ENCODE measurements at places on chromosomes 1 and 21.

GRCh38 chr1:44860891-44861425, 17.9 kb upstream of the PTCH2 start:
- DNase-seq = no peak

GRCh38 chr1:222535455-222535854, 12.4 kb downstream of the HHIPL2 start:
- DNase-seq = no peak

- DNase-seq = no peak
Observed at GRCh38 chr1:6627841-6628545, 3.3 kb downstream of the THAP3 start.

DNA sequence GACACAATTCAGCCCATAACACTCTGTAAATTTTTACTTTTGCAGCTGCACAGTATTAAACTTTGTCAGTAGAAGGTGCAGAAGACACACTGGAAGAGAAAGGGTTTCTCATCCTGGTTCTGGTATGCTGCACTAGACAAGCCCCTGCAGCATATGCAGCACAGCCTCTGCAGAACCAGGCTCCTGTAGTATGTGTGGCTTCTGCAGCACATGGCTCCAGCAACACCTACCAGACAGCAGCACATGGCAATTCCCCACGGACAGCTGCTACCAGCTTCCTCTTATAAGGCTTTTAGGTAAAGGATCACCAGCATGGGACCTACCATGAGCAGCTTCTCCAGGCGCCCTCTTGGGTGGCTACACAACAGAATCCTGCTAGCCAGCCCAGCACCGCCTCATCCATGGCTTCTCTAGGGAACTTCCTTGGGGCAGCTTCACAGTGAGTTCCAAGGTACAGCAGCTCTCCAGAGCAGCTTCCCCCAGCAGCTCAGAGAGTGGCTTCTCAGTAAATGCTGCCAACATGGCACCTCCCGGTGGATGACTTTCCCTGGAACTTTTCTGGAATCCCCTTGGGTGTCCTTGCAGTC, 534.4 kb upstream of the CXADR start:
- DNase-seq = no peak

- DNase-seq = peak; percentile 17
Observed at GRCh38 chr1:75985827-75986226, 53.6 kb upstream of the ASB17 start.

DNA sequence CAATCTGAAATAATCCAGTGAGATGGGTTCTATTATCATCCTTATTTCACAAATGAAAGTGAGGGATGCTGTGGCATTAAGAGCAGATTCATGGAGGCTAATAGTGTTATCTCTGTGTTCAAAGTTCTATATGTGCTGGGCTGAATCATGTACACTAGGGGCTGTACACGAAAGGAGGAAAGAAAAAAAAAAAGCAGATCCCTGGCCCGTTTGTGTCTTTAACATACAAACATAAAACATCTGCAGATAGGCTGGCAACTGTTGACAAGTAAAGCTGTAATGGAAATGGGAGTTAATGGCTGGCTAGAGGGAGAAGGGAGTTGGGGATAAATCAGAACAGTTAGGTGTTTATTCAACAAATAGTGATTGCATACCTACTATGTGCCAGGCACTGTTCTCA, 3.1 kb downstream of the WNT2B start:
- DNase-seq = no peak

- no peak for DNase-seq
Observed at GRCh38 chr1:94084085-94084484, 36.9 kb downstream of the ABCA4 start.

GRCh38 chr1:11387829-11388228, 91.1 kb upstream of the DISP3 start:
- DNase-seq = no peak

DNA sequence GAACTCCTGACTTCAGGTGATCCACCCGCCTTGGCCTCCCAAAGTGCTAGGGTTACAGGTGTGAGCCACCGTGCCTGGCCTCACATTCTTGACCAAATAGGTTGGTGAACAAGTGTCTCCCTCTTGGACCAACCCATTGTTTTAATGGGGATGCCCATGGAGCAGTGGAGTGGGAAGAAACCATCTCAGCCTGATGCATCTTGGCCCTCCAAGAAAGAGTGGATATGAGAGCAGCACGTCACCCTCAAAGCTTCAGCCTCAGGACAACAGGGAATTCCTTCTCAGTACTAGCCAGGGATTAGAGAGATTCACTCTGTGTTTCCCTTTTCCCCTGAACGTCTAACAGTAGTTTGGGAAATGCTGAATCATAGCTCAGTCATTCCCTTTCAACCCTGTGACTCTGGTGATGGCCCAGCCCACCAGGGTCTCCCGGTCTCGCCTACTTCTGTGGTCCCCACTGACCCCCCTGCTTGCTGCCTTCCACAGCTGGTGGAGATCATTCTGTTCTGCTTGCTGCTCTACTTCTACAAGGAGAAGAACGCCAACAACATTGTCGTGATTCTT, 37.4 kb downstream of the NIPAL3 start:
- DNase-seq = no peak

- DNase-seq = peak; percentile 75
Observed at GRCh38 chr1:21534674-21535378, 25.6 kb downstream of the ALPL start.

GRCh38 chr21:16419188-16419921, 689.6 kb downstream of the USP25 start:
- peak; percentile 97 for DNase-seq

DNA sequence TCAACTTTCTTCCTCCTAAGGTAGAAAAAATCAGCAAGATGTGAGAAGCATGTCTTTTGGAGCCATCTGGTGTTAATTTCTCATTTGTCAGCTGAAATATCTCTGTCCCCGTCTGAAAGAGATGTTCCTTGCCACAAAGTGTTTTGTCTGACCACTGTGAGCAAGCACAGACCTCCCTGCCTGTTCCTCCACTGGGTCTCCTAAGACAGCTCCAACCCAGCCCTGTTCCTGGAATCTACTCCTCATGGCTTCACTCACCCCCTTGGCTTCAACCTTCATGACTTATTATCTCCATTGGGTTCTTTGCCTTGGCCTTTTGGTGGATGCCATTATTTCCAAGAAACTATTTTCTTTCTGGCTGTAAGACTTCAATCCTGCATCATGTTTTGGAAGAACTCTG, 65.7 kb upstream of the CACHD1 start:
- no peak for DNase-seq

DNA sequence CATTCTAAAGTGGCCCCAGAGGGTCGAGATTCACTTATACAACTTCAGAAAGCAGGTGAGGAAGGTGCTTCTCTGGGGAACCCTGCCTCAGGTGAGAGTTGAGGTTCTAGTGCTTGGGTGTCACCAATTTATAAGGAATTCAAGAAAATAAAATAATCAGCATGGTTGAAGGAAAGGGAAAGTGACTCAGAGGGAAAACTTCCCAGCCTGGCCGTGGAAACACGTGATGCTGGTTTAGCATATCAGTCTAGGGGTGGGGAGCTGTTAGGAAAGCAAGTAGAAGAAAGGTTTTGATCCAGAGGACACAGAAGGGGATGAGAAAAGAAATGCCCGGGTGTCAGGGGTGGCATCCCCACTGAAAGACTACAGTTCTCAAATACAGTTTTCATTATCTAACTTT, 37.7 kb upstream of the TMEM125 start:
- peak; percentile 64 for DNase-seq

DNA sequence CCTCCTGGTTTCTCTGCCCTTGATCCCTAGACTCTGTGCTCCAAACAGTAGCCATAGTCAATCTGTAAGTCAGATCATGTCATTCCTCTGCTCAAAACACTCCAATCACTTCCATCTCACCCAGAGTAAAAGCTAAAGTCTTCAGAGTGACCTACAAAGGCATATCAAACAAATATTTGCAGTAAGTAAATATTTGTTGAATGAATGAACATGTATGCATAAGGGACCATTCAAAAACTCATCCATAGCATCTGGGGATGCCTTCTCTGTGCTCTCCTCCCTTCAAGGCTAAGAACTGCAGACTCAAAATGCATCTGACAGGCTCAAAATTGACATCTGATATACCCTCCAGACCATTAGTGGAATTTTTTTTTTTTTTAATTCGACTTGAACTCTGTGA, 18.1 kb upstream of the AK5 start:
- DNase-seq = no peak

DNA sequence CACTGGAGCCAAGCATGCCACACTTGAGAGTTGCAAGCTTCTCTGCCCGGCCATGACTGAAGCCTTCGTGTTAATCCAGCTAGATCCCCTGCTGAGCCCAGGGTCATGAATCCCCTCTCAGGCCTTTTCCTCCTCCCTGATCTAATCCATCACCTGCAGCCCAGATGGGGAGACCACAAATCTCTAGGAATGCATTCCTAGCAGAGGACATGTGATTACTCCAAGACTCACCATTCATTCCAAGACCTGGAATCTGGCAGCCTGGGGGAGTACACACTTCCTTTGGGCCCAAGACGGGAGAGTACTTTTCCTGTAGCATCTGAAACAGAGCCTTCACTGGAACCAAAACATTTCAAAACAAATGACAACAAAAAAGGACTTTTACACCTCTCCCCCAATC, 269.3 kb upstream of the NFIA start:
- no peak for DNase-seq

DNA sequence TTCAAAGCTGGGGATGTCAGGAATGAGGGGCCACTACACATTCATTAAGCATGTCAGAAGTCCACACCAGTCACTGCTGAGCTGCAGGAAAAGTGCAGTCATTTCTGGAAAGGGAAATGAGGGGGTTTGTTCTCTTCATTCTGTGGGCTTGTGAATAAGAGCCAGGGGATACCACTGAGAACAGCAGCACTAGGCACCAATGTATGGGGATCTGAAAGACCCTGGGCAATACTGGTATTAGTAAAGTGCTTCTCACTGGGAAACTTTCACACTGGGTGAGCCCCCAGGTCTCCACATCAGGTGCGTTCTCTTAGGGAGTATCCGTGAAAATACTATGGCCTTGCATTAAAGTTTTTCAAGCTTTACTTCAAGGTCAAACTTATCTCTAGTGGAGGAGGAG, 49.9 kb downstream of the TGFB2 start:
- DNase-seq = no peak

DNA sequence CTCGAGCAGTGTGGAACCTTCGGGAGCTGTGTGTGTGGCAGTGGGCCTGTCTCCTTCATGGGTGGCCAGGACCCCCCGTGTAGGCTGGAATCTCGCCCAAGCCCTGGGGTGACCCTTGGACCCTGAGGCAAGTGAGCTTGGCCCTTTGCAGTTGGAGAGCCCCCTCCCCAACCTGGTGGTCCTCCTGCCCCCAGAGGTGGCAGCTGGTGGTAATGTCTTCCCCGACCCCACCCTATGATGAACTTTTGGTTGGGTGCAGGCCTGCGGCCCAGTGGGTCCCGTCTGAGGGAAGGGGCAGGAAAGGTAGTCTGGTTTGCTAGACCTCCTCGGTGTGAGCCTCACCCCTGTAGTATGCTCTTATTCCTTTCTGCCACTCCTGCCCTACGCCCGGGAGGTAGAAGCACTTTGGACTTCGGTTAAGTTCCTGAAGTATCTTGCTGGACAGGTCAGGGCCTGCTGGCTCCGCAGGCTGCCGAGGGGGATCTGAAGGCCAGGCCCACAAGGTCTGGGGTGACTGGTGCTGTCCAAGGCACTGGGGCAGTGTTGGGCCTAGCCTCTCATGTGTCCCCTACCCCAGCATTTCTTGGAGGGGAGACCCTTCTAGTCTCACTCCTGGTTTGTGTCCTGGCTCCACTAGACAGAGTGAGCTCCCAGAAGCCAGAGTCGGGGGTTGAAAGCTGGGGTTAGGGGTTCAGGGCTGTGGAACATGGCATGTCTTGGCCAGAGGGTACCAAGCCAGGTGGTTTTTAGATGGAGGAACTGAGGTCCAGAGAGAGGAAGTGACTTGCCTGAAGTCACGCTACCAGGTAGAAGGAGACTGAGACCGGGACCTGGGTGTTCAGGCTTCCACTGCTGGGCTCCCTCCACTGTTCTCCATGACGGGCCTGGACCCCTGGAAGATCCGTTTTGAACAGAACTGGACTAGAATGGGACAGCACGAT, 1.8 kb downstream of the ZNF362 start:
- DNase-seq = no peak

DNA sequence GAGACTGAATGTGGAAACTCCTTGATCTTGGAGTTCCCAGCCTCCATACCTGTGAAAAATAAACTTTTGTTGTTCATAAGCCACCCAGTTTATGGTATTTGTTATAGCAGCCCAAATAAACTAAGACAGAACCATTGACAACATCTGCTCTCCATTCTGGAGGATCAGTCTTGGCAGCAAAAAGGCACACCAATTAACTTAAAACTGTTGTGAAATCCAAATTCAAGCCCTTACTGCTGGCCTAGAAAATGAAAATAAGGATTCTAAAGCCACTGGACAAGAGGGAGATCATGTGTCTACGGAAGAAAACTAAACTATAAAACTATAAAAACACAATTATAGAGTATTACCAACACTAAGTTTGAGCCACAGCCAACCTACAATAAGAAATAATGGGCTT, 172.1 kb upstream of the RNPC3 start:
- DNase-seq = no peak

DNA sequence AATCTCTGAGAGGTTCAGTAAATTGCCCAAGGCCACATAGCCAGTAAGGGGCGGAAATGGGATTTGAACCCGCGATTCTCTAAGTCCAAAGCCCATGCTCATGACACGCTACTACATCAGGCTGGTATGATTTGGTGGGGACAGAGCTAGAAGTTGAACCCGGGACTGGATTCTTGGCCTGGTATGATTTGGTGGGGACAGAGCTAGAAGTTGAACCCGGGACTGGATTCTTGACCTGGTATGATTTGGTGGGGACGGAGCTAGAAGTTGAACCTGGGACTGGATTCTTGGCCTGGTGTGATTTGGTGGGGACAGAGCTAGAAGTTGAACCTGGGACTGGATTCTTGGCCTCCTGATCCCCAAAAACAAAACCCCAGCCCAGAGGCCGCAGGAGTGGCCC, 23.0 kb downstream of the EPHB2 start:
- DNase-seq = no peak

DNA sequence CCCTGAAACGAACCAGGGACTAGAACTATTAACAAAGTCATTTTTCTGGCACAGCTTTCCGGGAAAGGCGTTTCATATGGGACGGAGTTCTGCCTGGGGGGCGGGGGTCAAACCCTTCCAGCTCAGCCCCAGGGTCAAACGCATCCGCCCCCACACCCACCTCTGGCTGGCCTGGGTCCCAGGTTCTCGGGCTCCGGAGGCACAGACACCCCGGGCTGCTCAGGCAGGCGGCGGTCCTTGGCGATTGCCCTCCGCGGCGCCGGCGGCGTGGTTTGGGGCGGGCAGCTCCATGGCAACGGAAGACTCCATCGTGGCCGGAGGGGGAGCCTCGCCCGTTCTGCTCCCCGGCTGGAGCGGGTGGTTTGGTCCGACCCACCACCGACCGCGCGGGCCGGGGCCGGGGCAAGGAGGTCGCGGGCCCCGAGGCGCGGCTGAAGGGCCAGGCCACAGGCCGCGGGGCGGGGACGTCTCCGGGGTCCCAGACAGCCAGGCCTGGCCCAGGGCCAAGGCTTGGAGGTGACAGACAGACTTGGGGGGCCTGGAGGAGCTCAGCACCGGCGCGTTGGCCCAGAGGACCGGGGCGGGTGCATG, at the start of gene CFAP74:
Gene CFAP74, minus strand, starts transcription at position 246 of the 591 bp plus-strand sequence. CDS start 12,830 bp downstream, outside the sequence.
- no peak for DNase-seq

DNA sequence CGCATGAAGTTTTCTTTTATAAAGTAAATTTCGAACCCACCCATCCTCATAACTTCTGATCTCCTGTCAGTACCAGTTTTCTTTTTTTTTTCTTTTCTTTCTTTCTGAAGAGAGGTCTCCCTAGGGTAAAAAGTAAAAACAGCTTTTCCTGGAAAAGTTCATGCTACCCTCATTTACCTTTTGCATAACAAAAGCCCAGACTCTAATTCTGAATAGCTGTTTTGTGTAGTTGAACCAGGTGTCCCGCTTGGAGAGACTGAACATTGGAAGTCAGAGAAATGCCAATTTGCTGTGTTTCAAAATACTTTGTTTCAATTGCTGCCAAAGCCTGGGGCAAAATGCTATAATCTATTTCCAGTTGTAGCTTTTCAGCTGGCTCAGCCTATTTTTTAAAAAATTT, 113.7 kb upstream of the RUNX1 start:
- DNase-seq = no peak
